Hippocampal formation (tissue), 2 donors: ENCODE measurements at places on chromosomes 3 and 15.

- DNase-seq = no peak
Observed at GRCh38 chr3:24400450-24400849, 94.2 kb downstream of the THRB start.

- peak; percentile 82 for DNase-seq
Observed at GRCh38 chr3:134364061-134364935, 9.9 kb downstream of the AMOTL2 start.

- DNase-seq = peak; percentile 13
Observed at GRCh38 chr15:63601026-63601703, 4.0 kb downstream of the FBXL22 start.

DNA sequence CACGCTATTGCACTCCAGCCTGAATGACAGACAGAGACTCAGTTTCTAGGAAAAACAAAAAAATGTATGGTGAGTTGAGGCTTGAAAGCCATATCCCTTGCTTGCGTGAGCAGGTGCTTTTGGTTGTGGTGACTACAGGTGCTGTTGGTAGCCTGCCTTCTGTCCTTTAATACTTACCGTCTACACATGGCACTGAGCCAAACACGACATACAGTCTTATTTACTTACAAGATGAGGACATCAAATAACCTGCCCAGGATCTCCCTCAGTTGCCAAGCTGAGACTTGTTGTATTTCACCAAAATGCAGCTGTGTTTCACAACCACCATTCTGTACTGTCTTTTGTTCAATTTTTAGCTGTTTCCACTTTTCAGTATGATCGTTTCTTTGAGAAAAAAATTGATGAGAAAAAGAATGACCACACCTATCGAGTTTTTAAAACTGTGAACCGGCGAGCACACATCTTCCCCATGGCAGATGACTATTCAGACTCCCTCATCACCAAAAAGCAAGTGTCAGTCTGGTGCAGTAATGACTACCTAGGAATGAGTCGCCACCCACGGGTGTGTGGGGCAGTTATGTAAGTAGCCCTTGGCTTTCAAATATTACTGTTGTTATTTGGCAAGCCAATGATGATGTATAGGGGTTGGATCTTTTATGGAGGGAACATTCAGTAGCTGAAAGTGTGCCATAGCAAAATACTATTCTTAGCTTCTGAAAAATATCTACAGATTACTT lies 6.5 kb downstream of the ALAS1 start:
- no peak for DNase-seq

DNA sequence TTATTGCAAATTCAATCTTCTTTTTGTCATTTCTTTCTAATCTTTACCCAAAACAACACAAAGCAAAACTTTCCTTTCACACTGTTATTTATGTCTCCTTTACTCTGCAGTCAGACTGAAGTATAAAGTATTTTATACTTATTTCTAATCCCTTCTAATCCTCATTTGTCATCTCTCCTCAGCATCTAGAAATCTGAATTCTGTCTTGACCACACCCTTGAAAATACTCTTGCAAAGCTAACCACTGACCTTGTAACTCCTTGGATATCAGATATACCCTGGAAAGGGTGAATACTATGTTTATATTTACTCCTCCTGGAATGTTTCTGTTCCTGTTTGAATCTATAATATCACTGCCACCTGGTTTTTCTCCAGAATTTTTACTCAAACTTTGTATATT lies 481.1 kb downstream of the ZNF385D start:
- DNase-seq = no peak

GRCh38 chr3:47347217-47347801 lies 33.5 kb upstream of the PTPN23 start:
- DNase-seq = no peak

DNA sequence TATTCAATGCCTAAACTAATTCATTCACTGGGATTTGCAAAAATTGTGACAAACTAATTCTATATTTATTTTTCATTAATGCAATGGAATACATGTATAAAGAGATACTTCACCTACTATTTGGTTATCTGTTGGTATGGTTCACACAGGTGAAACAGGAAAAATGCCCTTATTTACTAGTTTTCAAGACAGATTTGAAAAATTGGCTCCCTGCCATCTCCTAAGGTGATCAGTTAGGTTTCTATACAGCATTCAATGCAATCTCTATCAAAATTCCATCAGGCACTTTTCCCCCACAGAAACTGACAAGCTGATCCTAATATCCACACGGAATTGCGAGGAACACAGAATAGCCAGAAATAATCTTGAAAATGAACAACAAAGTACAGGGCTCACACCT lies 101.1 kb downstream of the DLG1 start:
- no peak for DNase-seq

- no peak for DNase-seq
Observed at GRCh38 chr3:53287131-53287629, 31.4 kb upstream of the TKT start.

DNA sequence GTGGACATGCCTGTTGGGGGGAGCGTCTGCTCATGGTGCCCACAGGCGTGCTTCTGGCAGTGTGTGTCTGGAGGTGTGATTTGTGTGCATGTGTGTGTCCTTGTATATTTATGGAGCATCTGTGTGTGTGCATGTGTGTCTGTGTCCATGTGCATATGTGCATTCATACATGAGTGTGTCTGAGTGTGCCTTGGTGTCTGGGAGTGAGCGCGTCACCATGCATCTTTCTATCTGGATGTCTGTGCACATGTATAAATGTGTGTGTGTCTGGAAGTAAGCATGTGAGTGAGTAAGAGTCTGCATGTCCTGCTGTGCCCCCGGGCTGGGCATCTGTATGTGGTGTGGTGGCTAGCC lies 58.1 kb upstream of the PRR23E start:
- no peak for DNase-seq

DNA sequence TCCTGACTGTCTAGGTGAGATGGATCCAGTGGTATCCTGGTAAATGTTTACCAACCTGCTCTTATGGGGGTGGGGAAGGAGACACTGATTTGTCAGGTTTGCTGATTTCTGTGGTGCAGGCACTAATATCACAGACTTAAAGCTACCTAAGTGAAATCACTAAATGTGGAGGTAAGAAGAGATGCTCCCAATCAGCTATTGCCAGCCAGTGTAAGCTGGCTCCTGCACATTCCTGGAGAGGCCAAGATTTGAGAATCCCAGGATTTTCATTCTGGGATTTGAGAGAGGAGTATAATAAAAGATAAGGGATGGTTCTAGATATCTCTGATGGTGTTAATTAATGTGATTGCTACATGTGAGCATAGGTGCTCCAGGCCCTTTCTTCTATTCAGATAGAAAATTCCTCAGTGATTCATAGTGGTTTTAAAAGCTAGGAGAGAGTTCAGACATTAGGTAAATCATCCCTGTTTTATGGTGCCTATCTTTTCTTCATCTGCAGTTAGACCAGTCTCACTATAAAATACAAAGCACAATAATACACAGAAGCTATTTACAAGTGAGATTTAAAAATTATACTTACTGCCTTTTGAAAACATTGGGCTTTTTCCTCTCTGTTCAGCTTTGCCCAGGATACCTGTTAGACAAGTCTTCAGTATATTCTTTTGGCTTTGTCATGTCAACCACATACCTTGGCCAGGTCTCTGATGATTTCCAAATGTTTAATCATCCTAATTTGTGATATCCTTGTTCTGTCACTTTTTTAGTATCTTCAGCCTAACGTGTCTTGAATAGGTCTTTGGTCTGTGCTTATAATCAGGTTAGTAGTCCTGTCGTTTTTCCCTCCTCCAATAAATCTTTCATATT lies 90.9 kb downstream of the MBNL1 start:
- DNase-seq = no peak

GRCh38 chr15:98805434-98806274 lies 157.3 kb downstream of the IGF1R start:
- no peak for DNase-seq

- DNase-seq = no peak
Observed at GRCh38 chr3:191303596-191303995, 25.6 kb upstream of the CCDC50 start.

DNA sequence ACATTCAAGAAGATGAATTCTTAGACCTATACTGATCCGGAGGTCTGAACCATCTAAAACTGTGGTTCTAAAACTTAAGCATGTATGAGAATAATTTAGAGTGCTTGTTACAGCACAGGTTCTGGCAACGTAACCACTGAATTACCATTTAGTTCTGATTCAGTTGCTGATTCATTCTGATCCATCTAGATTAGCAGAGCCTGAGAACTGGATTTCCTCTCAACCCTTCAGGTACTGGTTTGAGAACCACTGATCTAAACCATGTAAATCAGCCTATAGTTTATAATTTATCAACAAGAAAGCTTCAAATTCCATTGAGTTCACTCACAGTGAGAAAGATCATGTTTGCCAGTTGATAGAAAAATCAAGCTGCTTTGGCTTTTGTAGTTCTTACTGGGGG lies 1001.1 kb upstream of the EPHA6 start:
- DNase-seq = no peak

- DNase-seq = no peak
Observed at GRCh38 chr3:42425736-42426407, 15.5 kb upstream of the LYZL4 start.

DNA sequence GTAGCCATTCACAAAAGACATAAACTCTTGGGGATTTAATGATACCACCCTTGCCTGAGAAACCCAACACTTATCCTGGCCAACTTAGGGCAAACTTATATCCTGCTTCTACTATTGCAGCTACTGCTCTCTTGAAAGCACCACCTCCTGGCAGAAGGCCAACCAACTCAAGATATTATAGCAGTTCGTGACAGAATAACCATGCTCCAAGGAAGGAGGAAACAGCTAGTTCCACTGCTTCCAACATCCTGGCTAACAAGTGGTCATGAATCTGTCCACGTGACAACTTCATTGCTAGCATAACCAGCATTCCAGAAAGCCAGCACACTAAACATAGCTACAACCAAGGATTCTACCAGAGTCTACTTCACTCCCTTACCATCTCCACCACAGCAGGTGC lies 1037.5 kb downstream of the TBL1XR1 start:
- DNase-seq = no peak

DNA sequence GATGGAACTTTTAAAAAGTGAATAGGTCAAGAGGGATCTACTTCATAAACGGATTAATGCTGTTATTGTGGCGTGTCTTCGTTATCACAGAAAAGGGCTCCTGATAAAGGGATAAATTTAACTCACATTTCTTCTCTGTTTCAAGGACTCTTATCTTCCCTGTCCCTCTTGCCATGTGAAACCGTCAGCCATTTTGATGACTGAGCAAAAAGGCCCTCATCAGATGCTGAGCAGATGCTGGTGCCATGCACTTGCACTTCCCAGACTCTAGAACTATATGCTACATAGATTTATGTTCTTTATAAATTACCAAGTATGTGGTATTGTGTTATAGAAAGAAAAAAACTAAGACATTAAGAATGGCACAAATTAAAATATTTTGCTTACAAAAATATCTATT lies 1011.8 kb upstream of the GBE1 start:
- no peak for DNase-seq

GRCh38 chr3:113634782-113635474 lies 61.5 kb downstream of the USF3 start:
- no peak for DNase-seq

DNA sequence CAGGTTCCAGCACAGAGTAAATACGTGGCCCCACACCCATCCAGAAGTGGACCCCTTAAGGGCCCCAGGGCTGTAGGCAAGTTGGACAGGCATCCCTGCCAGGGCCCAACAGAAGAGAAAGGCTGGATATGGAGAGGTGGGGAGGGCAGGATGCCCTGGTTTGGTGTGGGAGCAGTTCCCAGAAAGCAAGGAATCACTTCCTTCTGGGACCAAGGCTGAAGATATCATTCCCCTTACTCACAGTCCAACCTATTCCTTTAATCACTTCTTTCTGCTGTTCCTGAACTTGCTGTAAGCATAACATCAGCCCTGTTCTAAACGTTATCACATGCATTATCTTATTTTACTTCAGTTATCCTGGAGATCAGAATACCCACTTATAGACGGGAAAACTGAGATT lies 6.1 kb upstream of the MESP2 start:
- no peak for DNase-seq

- no peak for DNase-seq
Observed at GRCh38 chr3:111434941-111435622, 106.9 kb upstream of the CD96 start.

DNA sequence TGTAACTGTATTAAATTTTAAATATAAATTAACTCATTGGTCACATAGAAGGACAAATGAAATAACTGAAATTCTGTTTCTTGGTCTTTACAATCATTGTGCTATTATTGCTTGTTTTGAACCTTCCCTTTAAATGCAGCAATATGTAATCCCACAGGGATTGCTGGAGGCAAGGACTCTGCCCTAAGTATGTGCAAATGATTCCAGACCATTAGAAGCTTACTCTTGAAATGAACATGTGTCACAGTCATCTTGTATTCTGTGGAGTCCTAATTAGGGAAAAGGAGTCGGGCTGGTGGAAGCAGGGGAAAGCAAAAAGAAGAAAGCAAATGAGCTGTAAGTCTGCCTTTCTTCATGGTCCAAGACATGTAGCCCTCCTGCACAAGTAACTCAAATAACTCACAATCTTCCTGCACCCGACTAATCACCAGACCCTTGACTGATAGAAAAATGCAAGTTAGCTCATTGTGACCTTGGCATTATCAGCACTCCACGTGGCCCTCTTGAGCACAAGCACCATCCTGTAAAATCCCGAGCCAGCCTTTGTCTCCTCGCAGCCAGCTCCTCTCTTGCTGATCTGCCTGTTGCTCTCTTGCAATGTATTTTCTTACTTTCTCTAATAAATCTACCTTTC lies 2.3 kb upstream of the TMPRSS7 start:
- DNase-seq = no peak

DNA sequence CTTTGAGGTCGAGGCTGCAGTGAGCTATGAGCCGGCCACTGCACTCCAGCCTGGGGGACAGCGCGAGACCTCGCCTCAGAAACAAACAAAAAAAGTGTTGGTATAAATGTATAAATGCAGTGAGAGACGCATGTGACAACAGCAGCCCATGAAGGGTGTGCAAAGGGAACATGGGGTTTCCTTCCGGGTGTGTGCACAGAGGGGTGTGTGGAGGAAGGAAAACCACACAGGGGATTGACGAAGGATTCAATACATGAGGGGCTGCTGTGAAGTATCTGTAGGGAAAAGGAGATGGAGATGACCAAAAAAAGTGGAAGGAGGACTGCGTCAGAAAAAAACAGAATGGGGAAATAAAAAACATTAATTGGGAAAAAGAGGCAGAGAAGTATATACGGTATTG lies 1.1 kb downstream of the MTFMT start:
- DNase-seq = no peak

- DNase-seq = no peak
Observed at GRCh38 chr3:20047976-20048883, 8.0 kb downstream of the KAT2B start.

GRCh38 chr3:161212171-161212771 lies 8.8 kb upstream of the NMD3 start:
- no peak for DNase-seq

GRCh38 chr3:52053307-52054304 lies 2.8 kb downstream of the DUSP7 start:
- DNase-seq = peak; percentile 52

DNA sequence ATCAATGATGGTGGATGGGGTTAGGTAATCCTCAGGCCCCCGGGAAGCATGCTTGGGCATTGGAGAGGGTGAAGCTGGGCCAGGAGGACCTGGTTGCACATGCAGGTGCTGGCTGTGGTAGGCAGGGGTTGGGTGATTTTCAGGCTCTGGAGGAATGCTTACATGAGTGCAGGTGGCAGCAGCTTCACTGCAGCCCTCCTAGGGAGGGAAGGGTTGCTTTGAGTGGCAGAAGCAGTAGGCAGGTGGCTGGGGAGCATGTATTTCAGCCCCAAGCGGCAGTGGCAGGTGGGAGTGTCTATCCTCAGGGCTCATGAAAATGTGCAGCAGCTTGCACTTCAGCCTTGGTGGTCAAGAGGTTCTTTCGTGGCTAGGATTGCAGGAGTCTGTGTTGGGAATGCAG lies 230.0 kb upstream of the CTNNB1 start:
- no peak for DNase-seq
